ENCODE measurements at places on chromosomes 4 and X. TPM values are rescaled to one million over a fixed set of nuclear protein-coding genes. Genes with fewer than 3 reads are reported as not detected.

GRCh38 chr4:169902658-169903345, 123.4 kb downstream of the MFAP3L start:
- no peak for DNase-seq

DNA sequence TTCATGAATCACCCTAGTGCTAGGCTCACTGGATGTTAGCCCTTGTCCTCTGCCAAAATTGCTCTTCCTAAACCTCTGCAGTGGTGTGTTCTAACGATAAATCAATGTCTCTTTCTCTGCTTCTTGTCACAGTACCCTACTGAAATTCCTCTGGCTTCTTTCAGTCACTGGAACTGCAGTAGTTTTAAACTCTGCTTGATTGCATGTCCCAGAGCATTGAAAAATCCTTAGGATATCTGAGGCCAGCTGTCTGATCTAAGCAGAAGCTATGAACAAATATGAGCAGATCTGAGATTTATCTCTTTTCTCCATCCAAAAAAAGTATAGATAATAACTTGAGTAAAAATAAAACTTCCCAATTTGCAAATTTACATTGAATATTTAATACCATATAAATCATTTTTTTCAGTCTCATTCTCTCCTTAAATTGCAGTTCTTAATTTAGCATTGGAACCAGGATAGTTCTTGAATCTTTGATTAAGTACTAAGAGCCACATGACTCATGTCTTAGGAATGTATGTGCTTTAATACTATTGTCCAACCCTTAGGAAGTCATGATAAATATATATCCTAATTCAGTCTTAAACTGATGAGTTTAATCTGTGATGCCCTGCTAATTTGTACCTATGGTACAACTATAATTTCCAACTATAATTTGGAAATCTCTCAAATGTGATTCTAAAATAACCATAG, 169.7 kb downstream of the PDHA2 start:
- no peak for DNase-seq

Gene TLR3
- total RNA-seq, result 4.6 TPM

Gene DUSP9
- not detected for total RNA-seq

DNA sequence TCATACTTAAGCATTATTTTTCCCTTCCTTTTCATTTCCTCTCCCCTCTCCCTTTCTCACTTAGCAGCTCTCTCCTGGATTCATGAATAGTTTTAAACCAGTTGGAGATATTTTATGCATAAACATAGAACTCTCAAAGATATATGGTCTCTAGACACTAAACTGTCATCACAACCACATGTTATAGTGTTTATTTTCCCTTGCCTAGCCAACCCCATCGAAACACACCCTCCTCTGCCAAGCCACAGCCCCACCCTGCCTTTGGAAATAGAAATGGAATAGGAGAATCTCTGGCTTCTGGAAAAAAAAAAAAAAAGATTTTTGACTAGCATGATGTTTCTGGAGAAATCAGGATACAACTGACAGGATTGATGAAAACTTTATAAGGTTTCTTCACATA, 64.8 kb upstream of the RBPJ start:
- DNase-seq, result no peak

DNA sequence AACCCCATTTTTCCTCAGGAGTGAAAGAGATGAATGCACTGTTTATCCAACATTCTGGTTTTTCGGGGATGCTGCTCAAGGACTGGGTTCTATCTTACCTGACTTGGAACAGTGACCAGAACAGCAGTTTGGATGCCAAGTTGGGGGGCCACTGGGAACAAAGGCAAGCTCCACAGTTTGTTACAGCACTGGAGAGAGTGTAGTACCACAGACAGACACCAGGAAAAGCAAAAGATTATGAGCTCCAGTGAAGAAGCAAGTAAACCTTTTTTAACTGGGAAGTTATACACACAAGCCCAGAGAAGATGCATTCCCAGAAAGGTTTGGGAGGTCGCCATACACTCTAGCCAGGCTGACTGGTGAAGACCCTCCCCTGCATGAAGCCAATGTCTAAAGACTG, 13.6 kb downstream of the C4orf36 start:
- DNase-seq, result no peak

DNA sequence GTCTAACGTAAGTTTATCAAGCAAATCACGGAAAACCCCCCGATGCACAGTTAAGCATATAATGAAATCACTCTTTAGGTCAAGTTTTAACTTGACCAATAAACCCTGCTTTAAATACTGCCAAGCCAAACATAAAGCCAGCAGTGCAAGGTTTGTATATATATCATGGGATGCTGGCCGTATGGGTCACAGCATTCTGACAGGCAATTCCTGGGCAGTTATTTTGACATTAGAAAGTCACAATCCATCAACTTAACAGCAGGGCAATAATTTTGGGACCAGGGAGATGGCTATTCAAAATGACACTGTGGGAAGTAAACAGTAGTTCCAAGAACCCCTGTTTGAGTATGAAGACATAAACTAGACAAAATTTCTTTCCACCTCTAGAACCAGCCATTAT, 116.9 kb downstream of the ZNF827 start:
- DNase-seq, result no peak

DNA sequence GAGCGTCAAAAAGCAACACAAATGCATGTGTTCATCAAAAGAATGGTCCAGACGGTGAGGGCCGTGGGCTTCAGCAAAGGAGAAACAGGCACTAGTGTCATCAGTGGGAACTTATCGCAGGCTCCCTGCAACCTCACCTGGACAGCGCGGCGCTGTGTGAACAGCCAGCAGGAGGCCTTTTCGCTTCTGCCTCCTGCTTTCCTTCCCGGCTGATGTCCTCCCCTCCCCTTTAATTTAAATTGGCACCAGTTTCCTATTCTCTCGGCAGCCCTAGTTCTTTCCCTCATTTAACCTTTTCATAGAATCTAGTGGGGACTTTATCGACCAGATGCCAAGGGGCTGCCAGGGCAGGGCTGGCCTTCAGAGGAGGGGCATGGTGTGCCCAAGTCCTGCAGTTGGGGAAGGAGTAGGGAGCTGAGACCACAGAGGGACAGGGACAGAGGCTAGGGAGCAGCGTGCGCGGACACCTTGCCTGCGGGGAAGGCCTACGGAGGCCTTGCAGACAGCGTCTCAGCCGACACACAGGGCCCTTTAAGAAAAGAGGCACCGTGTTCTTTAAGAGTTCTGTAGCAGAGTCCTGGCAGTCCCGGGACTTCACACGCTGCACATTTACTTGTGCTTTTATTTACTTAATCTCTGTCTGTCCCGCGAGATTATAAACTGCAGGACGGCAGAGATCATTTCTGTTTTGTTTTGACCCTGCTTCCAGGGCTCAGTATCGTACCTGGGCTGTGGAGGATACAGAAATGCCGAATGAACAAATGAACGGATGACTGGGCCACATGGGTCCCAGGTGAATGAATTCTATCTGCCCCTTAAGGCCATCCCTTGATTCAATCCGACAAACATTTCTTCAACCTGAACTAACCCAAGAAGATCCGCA, 8.4 kb upstream of the SORBS2 start:
- DNase-seq, result peak; percentile 44

DNA sequence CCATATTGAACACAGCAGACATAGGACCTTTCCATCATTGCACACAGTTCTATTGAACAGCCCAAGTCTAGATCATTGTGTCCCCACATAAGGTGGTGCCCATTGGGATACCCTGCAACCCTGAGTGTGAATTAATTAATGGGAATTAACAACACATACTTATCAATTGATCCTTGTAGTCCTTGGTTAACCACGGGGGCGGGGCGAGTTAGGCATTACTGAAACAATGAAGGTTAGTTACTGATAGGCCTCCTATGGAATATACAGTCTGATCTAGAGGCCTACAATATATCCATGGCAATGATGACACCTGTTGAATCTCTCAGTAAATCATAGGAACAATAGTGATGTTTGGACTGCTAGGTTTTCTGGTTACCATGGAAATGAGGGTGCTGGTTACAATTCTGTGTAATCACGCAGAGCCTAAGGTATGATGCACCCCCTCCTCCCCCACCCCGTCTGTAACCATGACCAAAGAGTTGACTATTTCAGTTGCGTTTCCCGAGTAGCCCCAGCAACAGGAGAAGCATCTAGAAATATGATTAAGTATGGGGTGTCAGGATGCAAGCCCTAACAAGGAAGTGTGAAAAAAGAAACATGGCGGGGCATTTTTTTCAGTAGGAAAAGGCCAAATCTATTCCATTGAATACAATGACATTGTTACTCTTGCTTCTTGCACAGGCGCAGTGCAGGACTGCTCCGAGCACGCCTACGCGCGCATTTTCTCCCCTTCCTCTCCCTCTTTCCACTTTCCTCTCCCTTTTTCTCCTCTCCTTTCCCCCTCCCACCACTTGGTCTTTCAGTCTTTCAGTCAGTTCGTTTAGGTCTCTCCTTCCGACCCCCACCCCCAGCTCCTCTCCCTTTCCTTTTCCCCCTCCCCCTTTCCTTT, 677 bp upstream of the NONO start:
- no peak for DNase-seq

Gene GATA1
- 0.13 TPM for total RNA-seq

GRCh38 chr4:25452081-25452480, 75.0 kb downstream of the ANAPC4 start:
- DNase-seq, result no peak

Gene ADH1B
- 157 TPM for total RNA-seq

Gene ARHGAP24
- 11.1 TPM for total RNA-seq

GRCh38 chrX:69289046-69289792, 124.0 kb upstream of the PJA1 start:
- DNase-seq, result no peak

DNA sequence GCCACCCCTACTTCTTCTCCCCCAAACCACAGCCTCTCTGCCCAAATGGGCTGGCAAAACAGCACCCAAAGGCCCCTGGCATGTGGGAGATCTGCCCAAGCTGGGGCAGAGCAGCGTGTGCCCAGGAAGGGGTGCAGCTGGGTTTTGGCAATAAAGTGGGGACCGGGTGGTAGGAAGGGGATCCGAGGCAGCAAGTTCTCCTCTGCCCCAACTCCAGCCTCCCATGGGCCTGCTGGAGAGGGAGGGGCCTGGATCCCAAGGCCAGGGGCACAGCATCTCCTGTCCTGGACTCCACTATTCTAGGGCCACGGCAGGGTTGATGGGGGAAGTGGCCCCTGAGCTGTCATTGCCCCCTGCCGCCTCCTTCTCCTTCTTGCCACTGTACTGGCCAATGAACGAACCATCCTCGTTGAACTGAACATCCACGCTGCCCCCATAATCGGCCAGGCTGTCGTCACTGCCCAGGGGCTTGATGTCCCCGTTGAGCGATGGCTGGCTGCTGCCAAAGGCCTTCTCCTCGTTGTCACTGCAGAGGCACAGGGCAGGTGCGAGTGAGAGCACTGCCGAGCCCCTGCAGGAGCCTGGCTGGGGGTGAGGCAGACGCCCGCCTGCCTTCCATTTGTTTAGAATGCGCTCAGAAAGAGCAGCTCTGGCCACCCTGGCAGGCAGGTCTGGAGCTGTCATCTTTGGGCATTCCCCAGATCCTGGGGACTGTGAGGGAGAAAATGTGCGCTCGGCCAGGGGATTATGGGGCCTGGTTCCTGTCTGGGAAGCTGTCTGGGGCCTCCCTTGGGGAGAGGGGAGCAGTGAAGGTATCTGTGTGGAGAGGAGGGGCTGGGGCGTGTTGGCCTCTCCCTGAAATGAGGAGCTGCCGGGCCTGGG, 23.4 kb downstream of the L1CAM start:
- DNase-seq, result no peak

- DNase-seq, result no peak
Observed at GRCh38 chrX:107878106-107878505, 52.4 kb downstream of the MID2 start.

GRCh38 chr4:8115916-8116315, 42.7 kb downstream of the ABLIM2 start:
- DNase-seq, result peak; percentile 21

Gene LRAT
- total RNA-seq, result not detected

Gene SLITRK2
- 0.27 TPM for total RNA-seq

DNA sequence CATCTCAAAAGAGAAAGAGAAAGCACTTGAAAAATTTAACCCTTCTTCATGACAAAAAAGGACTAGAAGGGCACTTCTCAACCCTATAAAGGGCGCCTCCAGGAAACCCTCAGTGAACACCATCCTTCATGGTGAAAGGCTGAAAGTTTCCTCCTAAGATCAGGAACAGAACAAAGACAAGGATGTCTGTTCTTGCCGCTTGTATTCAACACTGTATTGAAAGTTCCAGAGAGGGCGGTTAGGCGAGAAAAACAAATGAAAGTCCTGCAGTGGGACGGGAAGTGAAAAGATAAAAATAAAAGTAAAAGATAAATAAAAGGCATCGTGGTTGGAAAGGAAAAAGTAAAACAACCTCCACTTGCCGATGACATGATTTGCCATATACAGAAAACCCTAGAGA, 50.9 kb downstream of the RNF212 start:
- DNase-seq, result no peak

Gene TMSB15A
- not detected for total RNA-seq
